NCI-H1048 (cell line): ENCODE measurements at places on chromosomes 6 and 20.
A peak's percentile ranks its signal among the peaks of the same experiment; 100 is the strongest.

- DNase-seq, result no peak
Observed at GRCh38 chr6:1903780-1904465, 294.2 kb downstream of the FOXC1 start.

DNA sequence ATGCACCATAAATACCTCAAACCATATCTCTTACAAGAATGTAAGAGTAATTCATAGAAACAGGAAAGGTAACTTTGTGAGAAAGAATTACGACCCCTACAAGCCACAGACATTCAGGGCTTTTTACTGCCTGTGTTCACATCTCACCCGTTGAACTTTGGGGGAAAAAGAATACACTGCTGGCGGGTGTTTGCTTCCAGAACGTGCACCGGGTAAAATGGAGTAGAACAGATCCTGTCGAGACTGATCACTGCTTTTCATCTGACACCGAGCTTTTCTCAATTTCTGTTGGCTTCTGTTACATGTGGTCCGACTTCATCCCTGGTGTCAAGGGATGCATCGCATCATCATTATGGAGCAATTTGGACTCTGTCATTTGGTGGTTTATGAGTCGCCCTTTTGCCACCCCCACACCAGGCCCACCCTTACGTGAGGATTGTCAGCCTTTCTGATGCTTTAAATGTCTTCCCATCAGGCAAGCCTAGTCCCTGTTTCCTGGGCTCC, 219.2 kb upstream of the ZFP64 start:
- DNase-seq, result no peak

DNA sequence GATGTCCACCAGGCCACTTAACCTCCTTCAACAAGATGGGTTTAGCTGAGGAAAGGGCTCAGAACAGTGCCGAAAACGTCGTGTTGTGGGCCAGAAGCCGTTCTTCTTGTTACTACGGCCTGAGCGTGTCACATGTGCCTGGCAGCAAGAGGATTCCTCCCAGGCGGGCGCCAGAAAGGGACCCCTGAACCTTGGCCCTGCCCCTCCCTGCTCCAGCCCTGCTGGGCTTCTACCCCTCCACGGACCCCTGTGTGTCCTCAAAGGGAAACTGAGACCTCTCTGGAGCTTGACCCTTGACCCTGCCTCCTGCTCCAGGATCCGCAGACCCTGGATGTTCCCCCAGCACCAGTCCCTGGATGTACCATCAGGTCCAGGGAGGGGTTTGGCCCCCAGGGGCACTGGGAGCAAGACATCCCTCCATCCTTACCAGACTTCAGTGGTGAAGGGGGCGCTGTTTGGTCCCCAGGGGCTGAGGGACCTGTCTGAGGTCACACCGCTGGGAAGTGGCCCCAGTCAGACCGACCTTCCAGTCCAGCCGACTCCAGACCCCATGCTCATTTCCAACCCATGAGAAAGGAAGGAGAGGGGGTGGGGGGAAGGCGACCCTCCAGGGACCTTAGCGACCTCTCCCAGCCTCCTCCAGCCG, 10.1 kb downstream of the HRH3 start:
- no peak for DNase-seq

DNA sequence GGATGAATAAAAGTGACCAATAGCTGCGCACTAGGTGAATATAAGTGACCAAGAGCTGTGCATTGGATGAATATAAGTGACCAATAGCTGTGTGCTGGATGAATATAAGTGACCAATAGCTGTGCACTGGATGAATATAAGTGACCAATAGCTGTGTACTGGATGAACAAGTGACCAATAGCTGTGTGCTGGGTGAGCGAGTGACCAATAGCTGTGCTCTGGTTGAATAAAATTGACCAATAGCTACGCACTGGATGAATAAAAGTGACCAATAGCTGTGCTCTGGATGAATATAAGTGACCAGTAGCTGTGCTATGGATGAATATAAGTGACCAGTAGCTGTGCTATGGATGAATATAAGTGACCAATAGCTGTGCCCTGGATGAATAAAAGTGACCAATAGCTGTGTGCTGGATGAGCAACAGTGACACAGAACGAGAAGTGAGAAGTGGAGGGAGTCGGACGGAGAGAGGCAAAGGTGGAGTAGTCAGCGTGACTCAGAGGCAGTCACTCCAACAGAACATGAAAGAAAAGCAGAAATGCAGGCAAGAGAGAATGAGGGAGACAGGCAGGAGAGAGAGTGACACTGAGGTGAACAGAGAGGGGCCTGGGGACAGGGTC, 38.5 kb downstream of the RBM38 start:
- no peak for DNase-seq

DNA sequence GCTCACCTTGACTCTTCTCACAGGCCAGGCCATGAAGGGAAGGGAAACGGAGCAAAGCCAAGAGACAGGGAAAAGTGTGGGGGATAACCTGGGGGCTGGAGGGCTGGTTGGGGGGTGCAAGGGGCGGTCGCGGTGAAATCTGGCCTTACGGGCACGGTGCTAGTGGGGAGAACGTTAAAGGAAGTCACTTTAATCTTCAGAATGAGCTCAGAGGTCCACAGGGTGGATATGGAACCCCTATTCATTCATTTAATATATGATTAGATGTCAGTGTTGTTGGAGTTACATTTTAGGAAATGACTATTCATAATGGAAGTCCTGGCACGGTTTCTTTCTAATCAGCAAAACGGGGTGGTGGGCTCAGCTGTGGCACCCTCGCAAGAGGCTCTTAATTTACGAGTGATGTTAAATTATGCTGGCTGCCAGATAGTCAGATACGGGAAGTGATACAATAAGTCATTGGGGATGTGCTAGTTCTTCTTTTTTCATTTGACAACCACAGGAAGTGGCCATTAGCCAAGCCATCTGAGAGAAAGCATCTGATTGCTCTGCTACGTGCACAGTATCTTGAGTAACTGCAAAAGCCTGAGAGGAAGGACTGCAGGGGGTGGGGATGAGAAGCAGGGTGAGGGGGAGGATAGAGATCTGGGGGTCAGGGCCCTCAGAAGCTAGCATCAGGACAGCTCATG, 253.0 kb downstream of the QKI start:
- no peak for DNase-seq

DNA sequence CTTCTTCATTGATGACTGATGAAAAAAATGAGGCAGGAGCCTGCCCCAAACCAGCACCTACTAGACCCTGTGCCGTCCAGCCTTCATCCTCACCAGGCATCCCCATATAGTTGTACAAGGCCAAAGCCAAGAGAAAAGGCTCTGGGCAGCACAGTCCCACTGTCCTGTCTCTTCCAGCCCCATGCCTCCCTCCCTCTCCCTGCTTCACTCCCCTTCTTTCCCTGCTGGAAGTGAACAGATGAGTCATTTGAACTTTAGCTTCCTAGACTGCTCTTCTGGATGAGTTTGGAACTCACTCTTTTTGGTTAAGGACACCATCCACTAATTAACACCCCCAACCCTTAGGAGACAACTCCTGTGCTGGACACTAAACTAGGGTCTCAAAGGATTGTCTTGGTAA, 235.2 kb downstream of the LRFN2 start:
- no peak for DNase-seq

DNA sequence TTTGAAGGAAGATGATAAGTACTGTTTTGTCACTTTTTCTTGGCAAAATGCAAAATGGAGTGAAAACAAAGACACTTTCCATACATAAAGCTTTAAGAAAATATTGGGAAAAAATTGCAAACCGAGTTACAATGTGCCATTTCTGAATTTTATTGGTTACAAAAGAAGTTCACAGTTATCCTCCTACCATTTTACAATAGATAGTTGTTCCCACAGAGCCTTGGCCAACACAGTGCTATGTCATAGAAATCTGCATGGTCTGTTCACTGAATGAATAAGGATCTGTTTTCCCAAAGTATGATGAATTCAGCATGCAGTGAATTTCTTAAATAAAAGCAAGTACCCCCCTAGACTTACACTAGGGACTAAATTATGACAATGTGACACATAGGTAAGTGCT, 268.2 kb upstream of the POU3F2 start:
- no peak for DNase-seq

DNA sequence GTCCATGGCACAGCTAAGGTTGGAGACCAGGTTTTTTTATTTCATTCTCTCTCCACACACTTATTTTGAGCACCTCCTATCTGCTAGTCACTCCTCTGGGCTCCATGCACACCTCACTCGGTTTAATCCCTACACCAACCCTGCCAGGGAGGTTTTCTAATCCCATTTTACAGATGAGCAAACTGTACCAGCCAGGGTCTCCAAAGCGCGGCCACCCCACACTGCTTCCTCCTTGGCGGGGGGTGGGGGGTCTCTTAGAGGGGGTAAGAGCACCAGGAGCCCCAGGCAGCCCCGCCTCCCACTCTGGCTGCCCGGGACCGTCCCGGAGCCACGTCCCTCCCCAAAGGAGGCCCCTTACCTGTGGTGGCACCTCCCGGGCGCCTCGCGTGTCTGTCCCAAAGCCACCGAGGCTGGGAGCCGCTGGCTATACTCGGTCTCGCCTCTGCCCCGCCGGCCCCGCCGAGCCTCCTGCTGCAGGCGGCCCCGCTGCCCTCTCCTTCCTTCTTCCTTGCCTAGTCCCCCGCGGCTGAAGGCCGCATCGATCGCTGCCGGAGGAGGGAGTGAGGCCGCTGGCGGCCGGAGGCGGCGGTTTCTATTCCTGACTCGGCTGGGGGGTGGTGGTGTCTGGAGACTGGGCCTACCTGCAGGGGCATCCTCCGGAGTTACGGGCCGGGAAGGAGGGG, at the start of gene KCNS1:
Gene KCNS1, minus strand, starts transcription at position 565 of the 683 bp plus-strand sequence. CDS start 1,891 bp downstream, outside the sequence.
- DNase-seq, result no peak

DNA sequence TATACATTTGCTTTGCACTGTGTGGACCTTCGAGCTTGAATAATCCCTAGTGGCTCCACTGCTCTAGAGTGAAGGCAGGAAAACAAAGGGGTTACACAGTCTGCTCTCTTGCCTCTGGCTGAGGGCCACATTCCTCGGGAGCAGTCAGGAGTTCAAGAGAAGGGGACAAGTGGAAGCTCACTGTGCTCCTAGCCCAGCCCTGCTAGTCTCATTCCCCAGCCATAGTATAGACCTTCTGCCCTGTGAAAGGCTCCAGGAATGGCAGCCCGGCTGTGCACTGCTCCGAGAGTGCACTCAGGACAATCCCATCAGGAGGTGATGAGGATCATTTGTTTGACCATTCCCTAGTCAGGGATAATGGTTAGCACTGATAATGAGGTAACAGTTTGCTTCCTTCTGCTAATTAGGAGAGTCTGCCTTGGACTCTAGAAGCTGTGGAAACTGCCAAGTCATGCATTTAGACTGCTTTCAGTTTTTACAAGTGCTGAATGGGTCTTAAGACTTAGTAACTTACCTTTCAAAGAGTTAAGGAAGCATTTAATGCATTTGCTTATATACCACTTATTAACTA, 8.5 kb downstream of the IYD start:
- DNase-seq, result peak; percentile 8

- no peak for DNase-seq
Observed at GRCh38 chr6:84521511-84521910, 242.9 kb downstream of the TBX18 start.

DNA sequence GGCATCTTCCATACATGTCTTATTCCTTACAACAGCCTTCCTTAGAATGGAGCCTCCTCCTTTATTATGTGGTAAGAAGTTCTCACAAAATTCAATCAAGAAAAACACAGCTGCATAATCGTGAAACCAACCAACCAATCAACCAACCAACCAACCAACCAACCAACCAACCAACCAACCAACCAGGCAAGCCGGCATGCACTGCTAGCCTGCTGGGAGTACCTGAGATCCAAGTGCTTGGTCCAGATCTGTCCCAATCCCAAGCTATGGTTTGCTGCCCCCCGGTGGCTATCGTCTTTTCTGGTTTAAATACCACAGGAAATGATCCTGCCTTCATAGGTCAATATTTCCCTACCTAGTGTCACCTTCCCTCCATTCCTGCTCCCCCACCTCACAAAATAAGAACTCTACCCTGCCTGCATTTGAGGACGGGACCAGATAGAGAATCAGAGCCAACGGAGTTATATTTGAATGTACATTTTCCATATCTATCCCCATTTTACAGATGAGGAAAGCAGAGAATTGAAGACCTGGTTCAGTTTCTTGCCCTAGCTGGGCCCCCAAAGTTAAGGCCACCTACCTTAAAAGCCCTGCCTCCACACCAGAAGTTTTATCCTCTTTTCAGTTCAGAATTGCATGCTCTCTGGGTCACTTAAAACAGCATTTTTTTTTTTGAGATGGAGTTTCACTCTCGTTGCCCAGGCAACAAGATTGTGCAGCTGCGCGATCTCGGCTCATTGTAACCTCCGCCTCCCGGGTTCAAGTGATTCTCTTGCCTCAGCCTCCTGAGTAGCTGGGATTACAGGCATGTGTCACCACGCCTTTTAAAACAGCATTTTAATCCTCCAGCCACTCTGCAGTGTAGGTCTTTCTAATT, 27.1 kb downstream of the RAB44 start:
- no peak for DNase-seq

- DNase-seq, result no peak
Observed at GRCh38 chr6:41408576-41408975, 73.2 kb downstream of the NCR2 start.

GRCh38 chr6:24273096-24273870, 84.6 kb downstream of the DCDC2 start:
- DNase-seq, result no peak

GRCh38 chr20:20184149-20184548, 131.8 kb downstream of the CFAP61 start:
- DNase-seq, result no peak

DNA sequence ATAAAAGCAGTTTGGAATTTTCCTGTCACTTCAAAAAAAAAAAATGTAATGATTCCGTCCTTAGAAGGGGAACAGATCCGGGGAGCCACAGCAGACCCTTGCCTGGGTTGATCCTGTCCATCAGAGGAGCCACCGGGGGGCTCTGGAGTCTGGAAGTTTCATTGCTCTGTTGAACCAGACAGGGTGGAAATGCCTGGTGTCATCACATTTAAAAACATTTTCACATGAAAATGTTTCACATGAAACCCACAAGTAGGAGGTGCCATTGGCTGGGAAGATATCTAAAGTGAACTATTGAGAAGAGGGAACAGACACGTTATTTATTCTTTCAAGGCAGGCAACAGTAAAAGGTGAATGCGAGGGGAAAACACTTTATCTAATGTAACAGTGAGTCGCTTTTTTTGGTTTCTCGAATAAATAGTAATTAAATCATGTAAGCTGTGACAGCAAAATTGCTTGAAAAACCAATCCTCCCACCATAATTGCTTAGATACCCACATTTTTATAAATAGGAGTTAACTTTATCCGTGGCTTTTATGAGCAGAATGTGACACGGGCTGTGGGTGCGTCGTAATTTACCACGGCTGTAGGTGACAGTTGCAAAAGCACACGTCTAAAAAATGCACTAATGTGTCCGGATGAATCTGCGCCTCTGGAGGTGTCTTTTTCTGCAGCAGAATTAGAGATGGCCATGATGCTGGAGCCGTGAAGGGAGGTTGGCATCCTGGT, 323.4 kb downstream of the TAF4 start:
- DNase-seq, result no peak

DNA sequence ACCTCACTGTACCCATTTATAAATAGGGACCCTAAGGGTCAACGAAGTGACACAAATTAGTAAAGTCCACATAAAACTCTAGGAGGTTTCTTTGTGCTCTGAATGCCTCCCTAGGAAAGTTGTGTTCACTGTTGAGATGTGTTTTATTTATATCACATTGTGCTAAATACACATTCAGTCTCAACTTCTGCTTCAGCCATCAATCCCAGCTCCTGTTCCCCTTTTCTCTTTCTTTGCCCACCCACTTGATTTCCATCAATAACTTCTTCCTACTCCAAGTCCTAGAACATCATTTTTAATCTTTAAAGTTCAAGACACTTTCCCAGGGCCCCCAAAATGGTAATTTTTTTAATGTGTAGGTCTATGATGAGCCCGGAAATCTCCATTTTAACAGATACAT, 208.3 kb upstream of the RAB32 start:
- DNase-seq, result no peak

GRCh38 chr6:158143700-158144099, 24.4 kb downstream of the SERAC1 start:
- no peak for DNase-seq

- DNase-seq, result no peak
Observed at GRCh38 chr6:110822249-110822648, 7.0 kb upstream of the CDK19 start.
